ENCODE measurements at places on chromosomes 4 and X.

DNA sequence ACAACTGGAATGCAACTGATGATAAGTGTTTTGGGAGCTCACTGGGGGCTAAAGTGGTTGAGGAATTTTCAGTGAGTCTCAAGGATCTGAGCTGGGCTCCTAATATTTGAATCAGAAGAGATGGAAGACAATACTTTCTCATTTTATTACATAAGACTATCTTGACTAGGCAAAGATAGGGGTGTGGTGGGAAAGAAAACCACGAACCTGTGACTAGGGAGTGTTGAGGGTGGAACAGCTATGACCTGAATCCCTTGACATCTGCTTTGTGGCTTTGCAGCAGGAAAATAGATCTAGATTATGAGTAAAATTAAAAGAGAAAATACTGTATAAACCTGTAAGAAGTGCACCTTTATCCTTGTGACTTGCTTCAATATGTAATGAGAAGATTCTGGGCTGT, 295.1 kb upstream of the TEX13A start:
- DNase-seq: no peak

DNA sequence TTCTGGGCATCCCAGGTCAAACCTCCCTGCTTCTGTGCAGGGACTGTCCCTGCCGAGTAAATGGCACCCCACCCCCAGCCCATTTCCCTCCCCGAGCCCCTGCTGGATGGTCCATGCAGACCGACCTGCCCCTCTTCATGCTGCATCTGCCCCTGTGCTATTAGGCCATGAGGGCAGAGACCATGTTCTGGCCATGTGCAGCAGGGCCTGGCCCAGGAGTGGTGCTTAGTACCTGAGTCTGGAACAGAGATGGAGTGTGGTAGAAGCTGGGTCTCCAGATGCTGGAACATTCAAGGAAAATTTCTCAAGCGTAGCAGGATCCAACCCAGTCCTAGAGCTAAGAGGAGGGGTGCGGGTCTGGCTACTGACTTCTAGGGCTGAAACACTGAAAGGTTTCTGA, 15.3 kb upstream of the UBA1 start:
- DNase-seq: no peak

DNA sequence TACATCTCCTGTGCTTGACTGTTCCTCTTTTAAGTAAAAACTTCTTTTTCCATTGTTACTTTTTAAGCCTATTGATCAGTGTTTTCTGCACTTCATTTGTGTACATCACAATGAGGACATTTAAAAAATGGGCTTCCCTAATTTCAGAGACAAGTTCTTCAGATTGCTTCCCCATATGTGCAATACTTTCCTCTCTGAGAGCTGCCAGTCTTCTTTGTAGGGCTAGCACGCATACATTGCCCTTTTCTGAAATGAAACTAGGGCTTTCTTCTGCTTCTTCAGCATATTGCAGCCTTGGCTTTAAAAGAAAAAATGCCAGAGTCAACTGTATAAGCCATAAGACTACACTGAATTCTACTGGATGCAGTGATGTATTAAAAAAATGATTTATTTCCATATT, 37.8 kb downstream of the FAT4 start:
- DNase-seq: no peak

GRCh38 chr4:125728568-125728967, 413.8 kb downstream of the FAT4 start:
- no peak for DNase-seq

GRCh38 chr4:123262080-123262479, 134.5 kb upstream of the SPRY1 start:
- no peak for DNase-seq

- DNase-seq: no peak
Observed at GRCh38 chr4:61527888-61528287, 327.8 kb downstream of the ADGRL3 start.

- peak; percentile 15 for DNase-seq
Observed at GRCh38 chr4:174365018-174365587, 81.4 kb downstream of the CEP44 start.

DNA sequence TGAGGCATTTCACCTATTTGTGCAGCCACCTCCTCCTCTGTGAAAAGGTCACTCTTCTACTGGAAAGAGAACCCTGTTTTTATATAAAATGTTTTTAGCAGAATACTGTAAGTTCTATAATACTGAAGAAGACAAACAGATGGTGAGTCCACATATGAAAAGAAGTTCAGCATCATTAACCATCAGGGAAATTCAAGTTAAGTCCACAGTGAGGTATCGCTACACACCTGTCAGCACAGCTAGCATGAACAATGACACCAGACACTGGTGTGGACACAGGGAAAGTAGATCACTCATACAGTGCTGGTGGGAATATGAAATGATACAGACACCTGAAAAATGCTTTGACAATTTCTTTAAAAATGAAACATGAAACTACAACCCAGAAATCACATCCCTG, 133.0 kb downstream of the MAD2L1 start:
- no peak for DNase-seq

DNA sequence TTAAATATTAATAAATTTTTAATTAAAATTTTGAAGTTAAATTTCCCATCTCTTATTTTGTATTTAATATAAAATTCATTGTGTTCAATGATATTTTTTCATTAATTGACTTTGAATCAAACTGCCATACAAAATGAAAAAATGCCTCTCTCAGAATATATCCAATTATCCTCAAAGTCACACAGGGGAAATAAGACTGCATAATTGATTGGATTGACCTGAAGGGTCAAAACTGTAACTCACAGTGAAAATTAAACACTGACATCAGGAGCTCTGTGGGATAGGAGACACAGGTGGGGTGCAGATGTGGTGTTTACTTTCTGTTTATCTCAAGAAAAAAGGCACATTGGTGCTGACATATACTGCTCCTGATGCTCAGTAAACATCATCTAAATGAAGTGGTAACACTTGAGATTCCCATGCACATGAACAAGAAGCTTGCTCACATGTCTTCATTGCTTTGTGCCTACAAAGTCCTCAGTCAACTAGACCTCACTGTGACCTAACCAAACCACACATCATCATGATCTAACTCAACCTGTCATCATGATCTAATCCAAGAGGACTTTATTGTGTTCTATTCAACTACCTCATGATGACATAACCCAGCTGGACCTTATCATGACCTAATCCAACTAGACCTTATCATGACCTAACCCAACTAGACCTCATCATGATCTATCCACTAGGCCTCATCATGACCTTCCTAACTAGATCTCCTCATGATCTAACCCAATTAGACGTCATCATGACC, 83.7 kb downstream of the DHRSX start:
- DNase-seq: no peak

GRCh38 chr4:76745240-76745639, 152.7 kb downstream of the SOWAHB start:
- DNase-seq: no peak

GRCh38 chrX:134679644-134680043, 21.4 kb upstream of the PLAC1 start:
- no peak for DNase-seq

GRCh38 chrX:16212436-16212835, 45.2 kb downstream of the MAGEB17 start:
- no peak for DNase-seq

Data from CD4-positive, alpha-beta T cell treated with Interleukin-17A for 4 hours (primary cell).